ENCODE measurements at places on chromosomes 11 and 22.

- H3K36me3 ChIP-seq = peaks cover 23% of the 10 kb centered on the region
- H3K27me3 ChIP-seq = no peaks in the 10 kb centered on the region
- no peak overlapping the region for H3K4me3 ChIP-seq
- no peak overlapping the region for H3K27ac ChIP-seq
- H3K4me1 ChIP-seq = peaks cover 3% of the 10 kb centered on the region
Measured at GRCh38 chr11:94800414-94800813, 32.3 kb downstream of the AMOTL1 start.

DNA sequence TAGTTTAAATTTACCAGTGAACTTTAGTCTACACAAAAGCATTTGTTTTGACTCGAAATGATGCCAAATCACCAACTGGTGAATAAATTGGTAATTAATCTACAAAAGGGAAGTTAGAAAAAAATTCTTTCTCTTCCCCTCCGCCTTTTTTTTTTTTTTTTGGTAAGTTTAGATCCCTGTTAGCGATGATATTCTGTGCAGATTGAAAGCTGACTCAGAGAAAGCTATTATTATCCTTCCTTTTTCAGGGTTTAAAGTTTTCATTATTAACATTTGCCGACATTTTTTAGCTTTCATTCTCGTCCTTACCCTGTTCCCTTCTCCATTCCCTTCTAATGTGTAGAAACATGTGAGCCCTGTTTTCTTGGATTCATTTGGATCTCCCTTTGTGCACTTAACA is 16.8 kb upstream of the NUP160 start:
- no peak overlapping the region for H3K27ac ChIP-seq
- no peaks in the 10 kb centered on the region for H3K27me3 ChIP-seq
- no peak for DNase-seq
- peaks cover 4% of the 10 kb centered on the region for H3K4me1 ChIP-seq
- no peak overlapping the region for H3K4me3 ChIP-seq

GRCh38 chr11:128482512-128483191 is 104.7 kb downstream of the ETS1 start:
- no peak for DNase-seq
- H3K27me3 ChIP-seq = peaks cover 46% of the 10 kb centered on the region
- peaks cover 5% of the 10 kb centered on the region for H3K4me1 ChIP-seq
- H3K27ac ChIP-seq = no peak overlapping the region
- no peaks in the 10 kb centered on the region for H3K36me3 ChIP-seq

DNA sequence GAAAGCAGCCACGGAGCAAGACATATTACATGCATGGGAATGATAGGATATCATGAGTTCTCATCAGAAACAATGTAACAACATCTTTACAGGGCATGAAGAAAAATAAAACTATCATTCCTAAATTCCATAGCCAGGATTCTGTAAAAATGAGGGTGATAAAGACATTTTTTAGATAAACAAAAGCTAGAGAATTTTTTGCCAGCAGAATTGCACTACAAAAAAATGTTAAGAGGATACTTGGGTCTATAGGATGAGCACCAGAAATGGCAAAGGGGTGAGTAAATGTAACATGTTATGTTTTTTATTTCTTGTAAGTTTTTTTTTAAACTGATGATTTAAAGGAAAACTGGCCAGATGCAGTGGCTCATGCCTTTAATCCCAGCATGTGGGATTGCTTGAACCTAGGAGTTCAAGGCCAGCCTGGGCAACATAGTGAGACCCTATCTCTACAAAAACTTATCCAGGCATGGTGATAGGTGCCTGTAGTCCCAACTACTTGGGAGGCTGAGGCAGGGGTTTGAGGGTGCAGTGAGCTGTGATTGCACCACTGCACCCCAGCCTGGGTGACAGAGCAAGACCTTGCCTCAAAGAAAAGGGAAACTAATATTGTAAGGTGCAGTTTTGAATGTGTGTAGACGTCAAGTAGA is 33.2 kb downstream of the TBX1 start:
- peaks cover 14% of the 10 kb centered on the region for H3K36me3 ChIP-seq
- no peak overlapping the region for H3K27ac ChIP-seq
- DNase-seq = no peak
- no peaks in the 10 kb centered on the region for H3K4me1 ChIP-seq

DNA sequence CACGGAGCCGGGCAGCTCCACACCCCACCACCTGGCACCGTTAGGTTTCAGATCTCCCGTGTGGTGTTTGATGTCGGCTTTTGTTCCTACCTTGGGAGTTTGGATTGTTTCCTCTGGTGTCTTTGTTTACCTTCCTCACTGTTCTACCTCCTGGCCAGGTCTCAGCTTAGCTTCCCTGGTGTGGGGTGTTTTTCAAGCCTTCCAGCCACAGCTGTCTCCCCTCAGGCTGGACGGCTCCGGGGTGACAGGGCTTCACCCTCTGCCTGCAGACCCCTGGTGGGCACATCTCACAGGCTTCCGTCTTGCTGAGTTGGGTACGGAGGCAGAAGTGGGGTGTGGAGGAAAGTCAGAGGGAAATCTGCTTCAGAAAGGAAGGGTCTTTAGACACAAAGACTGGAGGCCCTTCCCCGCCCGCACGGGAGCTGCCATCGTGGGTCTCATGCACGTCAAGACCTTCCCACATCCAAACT is 59.6 kb upstream of the EMID1 start:
- peaks cover 5% of the 10 kb centered on the region for H3K4me1 ChIP-seq
- DNase-seq = no peak
- H3K36me3 ChIP-seq = peaks cover 6% of the 10 kb centered on the region
- no peak overlapping the region for H3K4me3 ChIP-seq
- H3K27me3 ChIP-seq = no peaks in the 10 kb centered on the region

DNA sequence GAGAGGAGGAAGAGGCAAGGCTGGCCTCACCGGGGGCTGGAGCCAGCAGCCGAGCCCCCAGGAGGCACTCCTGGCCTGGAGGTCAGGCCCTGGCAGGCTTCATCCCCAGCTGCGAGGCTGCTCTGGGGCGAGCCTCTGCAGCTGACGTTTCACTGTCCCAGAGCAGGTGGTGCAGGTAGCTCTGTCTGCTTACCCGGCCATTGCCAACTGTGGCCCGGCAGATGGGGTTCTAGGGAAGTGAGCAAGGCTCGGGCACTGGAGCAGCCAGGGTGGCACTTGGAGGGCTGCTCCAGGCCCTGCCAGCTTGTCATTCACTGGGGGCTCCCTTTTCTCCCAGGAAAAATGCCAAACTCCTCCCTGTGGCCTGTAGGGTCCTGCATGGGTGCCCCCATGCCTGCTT is 118.7 kb upstream of the ANO1 start:
- H3K27ac ChIP-seq = no peak overlapping the region
- peaks cover 24% of the 10 kb centered on the region for H3K27me3 ChIP-seq
- no peaks in the 10 kb centered on the region for H3K36me3 ChIP-seq

DNA sequence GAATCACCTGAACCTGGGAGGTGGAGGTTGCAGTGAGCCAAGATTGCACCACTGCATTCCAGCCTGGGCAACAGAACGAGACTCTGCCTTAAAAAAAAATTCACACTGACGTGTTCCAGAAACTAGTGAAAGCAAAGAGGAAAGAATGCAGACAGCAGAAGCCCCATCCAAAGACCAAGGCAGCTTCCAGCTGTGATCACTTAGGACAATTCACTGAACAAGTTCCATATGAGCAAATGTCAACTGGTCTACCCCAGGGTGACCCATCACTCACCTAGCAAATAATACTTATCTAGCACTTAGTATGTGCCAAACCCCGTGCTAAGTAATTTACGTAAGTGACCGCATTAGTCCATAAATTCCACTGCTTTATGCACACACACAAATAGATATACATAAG is 138.9 kb downstream of the LARGE1 start:
- DNase-seq = no peak
- peak overlapping the region; percentile 93 for H3K27ac ChIP-seq
- peaks cover 49% of the 10 kb centered on the region for H3K4me1 ChIP-seq
- no peaks in the 10 kb centered on the region for H3K27me3 ChIP-seq

DNA sequence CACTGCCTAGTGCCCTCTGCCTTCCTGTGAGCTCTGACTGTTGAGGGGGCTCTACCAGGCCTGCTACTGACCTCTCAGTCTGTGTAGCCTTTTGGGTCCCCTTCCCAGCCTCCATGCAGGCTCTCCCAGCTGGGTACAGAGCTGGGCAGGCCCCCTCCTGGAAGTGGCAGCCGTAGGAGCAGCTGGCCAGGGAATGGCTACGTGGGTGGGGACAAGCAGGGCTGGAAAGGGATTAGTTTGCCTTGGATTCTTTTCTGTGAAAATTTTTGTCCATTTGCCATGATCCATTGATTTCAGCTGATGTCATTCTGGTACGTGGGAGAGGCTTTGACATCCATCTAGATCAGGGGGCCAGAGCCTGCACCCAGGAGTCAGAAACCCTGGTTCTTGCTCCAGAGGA is 23.9 kb upstream of the NECTIN1 start:
- no peak for DNase-seq
- H3K36me3 ChIP-seq = no peaks in the 10 kb centered on the region
- H3K27ac ChIP-seq = no peak overlapping the region
